ENCODE measurements at places on chromosomes 7 and 10. TPM values are rescaled to one million over a fixed set of nuclear protein-coding genes. Genes with fewer than 3 reads are reported as not detected.

DNA sequence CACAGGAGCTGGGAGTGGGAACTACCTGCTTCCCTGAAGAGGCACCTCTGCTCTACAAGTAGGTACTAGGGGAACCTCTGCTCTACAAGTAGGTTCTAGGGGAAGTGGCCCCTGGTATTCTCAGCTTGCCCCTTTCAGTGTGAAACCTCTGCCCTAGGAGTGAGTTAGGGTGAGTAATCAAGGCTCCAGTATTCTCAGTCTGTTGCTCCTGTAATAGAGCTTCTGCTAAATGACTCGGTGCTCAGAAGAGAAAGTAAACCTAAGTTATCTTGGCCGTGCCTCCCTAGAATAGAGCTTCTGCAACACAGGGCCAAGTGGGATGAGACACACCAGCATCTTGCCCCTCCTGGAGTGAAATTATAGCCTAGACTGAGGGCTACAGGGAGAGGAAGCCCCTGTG lies 13.4 kb upstream of the RASSF4 start:
- no peak for DNase-seq

DNA sequence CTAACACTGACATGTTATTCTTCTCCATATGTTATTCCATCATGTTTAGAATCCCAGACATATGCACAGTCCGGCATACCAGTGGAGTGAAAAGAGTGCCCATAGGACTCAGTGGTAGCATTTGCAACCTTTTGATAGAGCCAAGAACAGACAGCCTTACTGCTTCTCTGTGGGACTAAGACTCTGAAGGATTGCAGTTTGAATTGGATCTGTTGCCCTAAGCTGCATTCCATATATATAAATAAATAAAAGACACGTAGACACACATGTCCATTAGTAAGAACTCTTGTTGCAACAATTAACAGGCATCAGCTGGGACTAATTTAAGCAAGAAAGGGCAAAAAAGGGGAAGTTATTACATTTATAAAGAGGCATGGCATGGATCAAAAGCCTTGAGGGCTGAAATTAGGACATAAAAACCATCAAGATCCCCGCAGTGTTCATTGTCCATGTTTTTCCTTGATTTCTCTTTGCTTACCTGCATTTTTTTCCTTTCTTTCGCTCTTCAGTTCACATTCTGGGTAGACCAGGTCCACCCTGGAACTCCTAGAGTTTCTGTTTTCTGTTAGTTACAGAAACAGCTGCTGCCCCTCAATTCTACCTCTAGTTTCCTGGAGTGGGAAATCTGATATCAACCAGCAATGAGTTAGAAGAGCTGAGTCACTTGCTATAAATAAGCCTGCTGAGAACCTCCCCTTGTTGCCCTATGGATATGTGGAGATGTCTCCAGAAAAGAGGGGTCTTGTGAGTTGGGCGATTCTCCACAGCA lies 132.4 kb downstream of the SORCS1 start:
- DNase-seq: no peak

- DNase-seq: no peak
These were observed 58.0 kb upstream of the CAV2 start for GRCh38 chr7:116441534-116441933.

DNA sequence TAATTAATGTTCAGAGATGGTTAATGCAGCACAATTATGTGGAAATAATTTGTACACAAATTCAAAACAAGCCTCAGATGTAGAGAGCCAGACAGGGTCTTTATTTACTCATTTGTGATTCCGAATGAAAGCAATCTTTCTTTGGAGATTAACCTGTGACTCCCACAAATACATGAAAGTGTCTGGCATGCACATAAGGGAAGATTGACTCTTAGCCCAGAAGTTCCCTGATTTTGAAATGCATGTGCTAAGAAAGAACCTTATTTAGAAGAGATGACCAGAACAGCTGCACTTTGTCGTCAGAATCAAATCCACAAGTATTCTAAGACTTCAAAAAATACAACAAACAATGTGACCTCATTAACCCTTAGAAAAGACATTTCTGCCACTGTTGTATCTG lies 45.1 kb downstream of the RNLS start:
- DNase-seq: peak; percentile 80

NIPSNAP2 gene
- polyA plus RNA-seq: 82.4 TPM

SFTPD gene
- polyA plus RNA-seq: 9.6 TPM

Measured in right lung (tissue), 10 donors.